ENCODE measurements at places on chromosomes 11 and 22. TPM values are rescaled to one million over a fixed set of nuclear protein-coding genes. Genes with fewer than 3 reads are reported as not detected.

The TRPM5 gene
- total RNA-seq, result not detected

The CDC42BPG gene
- total RNA-seq, result 13.0 TPM

GRCh38 chr11:15289723-15290122, 175.0 kb downstream of the INSC start:
- H3K36me3 ChIP-seq, result no peaks in the 10 kb centered on the region
- DNase-seq, result no peak
- no peak overlapping the region for H3K27ac ChIP-seq
- H3K27me3 ChIP-seq, result no peaks in the 10 kb centered on the region
- H3K4me1 ChIP-seq, result no peaks in the 10 kb centered on the region

The PTGDR2 gene
- total RNA-seq, result 0.25 TPM

GRCh38 chr11:27938011-27938410, 169.9 kb downstream of the KIF18A start:
- H3K4me3 ChIP-seq, result no peak overlapping the region
- DNase-seq, result no peak
- H3K4me1 ChIP-seq, result no peaks in the 10 kb centered on the region
- no peak overlapping the region for H3K27ac ChIP-seq
- no peaks in the 10 kb centered on the region for H3K27me3 ChIP-seq
